Activated CD4-positive, alpha-beta T cell treated with anti-CD3 and anti-CD28 coated beads, Interleukin-2, amount 50 U/mL, for 4 hours (primary cell): ENCODE measurements at places on chromosomes 5 and 9.

GRCh38 chr5:172093965-172094364, 87.5 kb upstream of the FBXW11 start:
- no peak for DNase-seq

GRCh38 chr5:33441241-33442177, 744 bp downstream of the TARS1 start:
- DNase-seq = peak; percentile 20

GRCh38 chr5:98804066-98804465, 30.6 kb downstream of the RGMB start:
- DNase-seq = no peak

DNA sequence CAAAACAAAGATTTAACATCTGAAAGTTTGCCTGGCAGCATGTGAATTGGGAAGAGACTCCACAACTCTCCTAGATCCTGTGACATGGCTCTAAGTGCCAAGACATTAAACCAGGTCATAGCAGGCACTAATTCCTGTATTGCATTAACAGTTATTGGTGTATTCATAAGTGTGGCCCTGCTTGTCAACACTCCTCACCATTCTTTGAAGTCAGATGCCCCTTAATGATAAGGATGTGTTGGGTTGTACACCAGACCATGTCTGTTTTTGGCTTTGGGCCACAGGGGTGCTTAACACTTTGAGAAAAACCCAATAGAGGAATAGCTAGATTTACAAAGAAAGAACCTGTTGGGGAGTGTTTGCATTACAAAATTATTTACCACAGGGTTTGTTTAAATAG, 43.4 kb upstream of the PDE8B start:
- no peak for DNase-seq

GRCh38 chr9:101498323-101498722, 35.3 kb upstream of the RNF20 start:
- DNase-seq = no peak
